ENCODE measurements at places on chromosomes 7 and 10.

DNA sequence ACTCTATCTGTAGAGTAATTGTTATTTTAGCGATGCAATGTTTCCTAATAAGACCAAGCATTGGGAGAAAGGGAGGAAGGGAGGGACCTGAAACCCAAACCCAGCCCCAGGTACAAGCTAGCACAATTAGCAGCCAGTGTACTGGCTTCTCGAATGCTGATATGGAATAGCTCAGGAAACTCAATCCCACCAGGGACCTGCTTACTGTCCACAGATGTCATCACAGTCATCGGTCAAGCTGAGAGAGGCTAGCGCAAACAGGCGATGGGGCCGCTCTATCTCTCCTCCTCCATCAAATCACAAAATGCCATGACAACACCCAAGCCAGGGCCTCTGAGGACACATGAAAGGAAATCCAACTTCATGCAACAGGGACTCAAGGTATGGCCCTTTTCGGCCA is 192.1 kb downstream of the KCNMA1 start:
- no peak for DNase-seq

- no peak for DNase-seq
These were observed 245.9 kb downstream of the KCNMA1 start for GRCh38 chr10:77391605-77392235.

GRCh38 chr10:74586088-74586585 is 240.3 kb upstream of the KAT6B start:
- DNase-seq = peak; percentile 27

DNA sequence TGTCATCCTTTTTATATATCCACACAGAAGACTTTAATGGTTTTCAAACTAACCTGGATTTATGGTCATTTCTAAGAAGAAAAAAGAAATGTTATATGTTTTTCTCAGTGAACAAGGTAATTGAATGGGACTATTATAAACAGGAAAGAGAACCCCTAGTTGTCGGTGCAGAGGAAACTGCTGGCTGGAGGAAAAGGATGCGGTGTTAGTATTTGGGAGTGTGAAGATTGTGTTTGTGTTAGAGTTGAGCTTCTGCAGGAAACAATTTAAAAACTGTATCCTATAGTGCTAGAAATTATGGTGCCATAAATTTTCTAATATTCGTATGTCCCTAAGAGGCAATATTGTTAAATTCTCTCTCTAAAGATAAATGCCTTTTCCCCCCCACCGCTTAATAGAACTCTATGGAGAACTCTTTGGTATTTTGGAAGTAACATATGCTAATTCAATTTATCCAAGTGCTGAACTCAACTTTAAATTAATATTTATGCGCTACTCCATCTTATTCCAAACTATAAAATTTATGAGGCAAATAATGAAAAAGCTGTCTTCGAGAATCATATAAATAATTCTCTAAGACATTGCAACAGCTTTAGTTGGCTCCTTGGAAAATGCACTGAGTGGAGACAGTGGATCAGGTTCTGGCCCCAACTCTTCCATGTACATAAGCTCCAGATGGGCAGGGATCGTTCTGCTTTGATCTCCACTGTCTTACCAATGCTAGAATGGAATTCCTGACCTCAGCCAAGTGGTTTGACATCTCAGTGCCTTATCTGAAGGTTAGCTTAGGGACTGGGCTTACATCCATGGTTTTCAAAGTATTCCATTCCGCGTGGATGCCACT is 5.6 kb downstream of the BZW2 start:
- DNase-seq = peak; percentile 75

Data from bone marrow (tissue), 2 donors.